ENCODE measurements at places on chromosomes 13 and 19.

DNA sequence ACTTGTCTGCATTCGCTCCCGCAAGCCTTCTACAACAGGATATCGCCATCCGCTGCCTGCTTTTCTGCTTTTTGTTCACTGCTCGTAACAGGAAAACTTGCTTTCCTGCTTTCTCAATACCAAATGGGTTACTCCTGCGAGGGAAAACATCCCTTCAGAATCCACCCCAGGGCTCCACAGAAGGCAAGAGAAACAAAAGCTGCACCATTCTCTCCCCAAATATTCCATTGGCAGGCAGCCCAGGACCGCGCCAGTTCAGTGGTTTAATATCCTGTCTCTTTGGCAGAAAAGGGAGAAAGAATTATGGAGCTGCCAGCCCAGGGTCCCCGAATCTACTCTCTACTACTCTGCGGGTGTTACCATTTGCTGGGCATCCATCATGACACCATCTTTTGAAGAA, 84.7 kb upstream of the DOCK9 start:
- DNase-seq: no peak

DNA sequence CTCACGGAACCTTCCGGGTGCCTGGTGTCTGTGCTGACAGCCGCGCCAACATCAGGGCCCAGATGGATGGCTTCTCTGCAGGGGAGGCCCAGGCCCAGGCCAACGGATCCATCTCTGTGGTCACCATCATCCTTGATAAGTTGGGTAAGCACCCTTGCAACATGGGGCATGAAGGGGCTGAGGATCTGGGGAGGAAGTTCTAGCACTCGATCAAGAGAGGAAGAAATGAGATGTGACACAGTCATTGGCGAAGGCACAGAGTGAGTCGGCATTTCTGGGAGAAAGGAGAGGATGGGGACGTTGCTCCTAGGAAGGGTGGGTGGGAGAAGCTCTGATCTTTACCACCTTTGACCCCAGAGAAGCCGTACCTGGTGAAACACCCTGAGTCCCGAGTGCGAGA, 4.4 kb downstream of the CILP2 start:
- DNase-seq: no peak

DNA sequence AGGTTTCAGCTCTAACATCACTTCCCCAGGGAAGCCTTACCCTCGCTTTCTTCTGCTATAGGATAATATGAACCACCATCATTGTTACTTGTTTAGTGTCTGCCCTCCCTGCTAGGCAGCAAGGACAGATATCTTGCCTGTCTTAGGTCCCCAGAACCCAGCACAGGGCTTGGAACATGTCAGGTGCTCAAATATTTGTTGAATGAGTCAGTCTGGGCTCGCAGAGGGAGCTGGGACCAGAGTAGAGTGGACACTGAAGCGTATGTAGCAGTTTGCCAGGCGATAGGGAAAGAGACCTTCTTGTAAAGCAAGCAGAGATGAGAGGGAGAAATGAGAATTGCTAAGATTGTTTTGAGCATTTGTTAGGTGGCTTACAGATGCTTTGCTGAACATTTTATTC, 11.7 kb downstream of the BCKDHA start:
- no peak for DNase-seq

DNA sequence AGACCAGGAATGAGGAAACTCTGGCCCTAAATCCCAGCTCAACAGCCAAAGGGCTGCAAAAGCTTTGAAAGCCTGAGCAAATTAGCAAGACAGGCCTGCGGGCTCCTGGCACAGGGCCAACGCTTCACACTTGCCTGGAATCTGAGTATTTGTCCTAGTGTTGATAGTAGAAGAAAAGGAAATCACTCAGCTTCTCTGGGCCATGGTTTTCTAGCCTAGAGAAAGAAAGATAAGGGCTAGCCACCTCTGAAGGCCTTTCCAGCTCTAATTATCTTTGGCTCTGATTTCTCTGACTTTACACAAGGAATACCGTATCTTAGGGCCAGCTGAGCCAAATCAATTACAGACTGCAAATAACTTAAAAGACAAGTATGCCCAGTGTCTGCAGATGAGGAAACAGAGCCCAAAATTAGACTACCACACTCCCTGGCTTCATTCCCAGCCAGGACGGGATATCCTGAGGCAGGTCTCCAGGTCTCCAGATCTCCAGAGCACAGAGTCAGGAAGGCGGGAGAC, 69.6 kb downstream of the STK24 start:
- DNase-seq: no peak
